ENCODE measurements at places on chromosomes 2 and 18.

GRCh38 chr2:222722327-222722946 lies 51.0 kb downstream of the MOGAT1 start:
- no peak for DNase-seq

DNA sequence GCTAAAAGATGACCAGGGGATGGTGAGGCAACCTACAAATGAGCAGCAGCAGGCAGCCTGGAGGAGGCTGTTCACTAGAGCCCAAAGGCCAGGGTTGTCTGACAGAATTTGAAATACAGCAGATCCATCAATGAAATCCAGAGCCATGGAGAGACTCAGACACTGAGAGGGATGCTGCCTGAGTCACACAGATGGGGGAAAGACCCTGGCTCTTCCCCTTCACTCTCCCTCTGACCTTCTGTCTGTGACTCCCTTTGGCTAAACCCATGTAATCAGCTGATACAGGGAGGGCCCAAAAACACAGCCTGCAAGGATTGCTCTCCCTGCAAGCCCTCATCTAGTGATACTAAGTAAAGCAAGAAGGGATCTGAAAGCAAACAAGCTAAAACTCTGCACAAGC lies 166.5 kb upstream of the SPOPL start:
- DNase-seq = no peak

DNA sequence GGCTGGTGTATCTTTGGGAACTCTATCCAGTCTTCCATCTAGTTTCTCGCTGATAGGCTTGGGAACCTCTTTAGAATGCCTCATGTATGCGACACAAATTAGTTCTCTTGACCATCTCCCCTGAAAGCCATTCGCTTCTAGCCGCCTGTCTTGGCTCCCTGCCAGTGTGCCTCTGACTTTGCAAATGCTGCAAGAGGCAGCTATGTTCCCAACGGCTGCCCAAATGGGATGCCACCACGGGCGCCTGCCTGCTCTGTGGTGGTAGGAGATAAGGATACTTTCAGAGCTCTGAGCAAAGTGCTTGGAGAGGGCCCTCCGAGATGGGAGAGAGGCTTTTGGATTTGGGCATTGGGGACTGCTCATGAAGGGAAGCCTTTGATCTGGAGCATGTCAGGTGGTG lies 77.7 kb upstream of the IGFBP5 start:
- no peak for DNase-seq

- DNase-seq = peak; percentile 34
These were observed 17.5 kb downstream of the GNLY start for GRCh38 chr2:85711578-85712060.

- DNase-seq = no peak
These were observed 55.4 kb upstream of the ACYP2 start for GRCh38 chr2:54059986-54060385.

GRCh38 chr18:13791181-13791580 lies 32.8 kb upstream of the MC5R start:
- no peak for DNase-seq

GRCh38 chr2:119253114-119253702 lies 29.6 kb downstream of the STEAP3 start:
- DNase-seq = no peak

DNA sequence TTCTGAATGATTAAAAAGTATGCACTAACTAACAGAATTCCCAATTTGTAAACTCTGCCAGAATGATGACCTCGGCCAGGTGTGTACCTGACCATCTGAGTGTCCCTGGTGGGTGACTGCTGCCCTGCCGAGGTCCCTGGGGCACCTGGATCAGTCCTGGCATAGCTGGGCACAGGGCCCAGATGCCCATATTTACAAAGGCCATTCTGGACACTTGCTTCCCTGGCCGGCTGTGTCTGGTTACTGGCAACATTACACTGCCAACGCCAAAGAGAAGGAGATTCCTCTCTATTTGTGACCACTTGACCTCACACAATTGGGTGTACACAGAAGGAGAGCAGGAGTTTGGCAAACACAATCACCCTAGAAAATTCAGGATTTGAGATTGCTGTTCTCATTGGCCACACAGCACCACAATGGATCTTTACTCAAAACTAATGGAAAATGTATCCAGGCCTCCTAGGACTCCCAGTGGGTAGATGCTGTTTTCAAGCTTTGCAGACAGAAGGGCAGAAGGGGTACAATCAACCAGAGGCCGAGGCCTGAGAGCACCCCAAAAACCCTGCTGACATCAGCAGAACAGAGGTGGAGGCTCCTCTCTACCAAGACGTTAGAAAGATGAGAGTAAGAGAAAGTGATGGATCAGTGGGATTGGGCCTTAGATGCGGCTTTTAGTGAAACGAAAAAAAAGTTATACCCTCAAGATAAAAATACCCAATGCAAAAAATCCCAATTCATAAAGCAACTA lies 58.3 kb upstream of the PXDN start:
- no peak for DNase-seq

GRCh38 chr18:7336623-7337022 lies 105.7 kb downstream of the LRRC30 start:
- DNase-seq = no peak

GRCh38 chr2:235669983-235670962 lies 176.4 kb downstream of the AGAP1 start:
- DNase-seq = no peak

- DNase-seq = no peak
These were observed 239.9 kb downstream of the DSEL start for GRCh38 chr18:67276638-67277037.

DNA sequence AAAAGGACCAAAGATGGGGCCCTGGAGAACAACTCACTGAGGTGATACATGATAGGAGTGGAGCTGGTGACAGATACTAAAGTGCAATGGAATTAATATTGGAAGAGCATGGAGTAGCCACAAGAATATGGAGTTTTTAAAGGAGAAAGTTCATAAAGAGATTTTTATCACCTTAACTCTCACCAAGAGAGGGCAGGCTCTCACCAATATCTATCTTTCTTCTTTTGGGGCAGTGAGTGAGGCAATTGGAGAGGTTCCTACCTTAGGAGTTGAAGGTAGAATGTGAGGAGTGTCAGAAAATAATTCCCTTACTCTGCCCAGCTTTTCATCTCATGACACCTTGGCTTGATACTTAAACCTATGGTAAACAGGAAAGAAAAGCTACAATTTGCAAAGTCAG lies 233.7 kb upstream of the CWC22 start:
- no peak for DNase-seq

- no peak for DNase-seq
These were observed 56.1 kb upstream of the TANK start for GRCh38 chr2:161104054-161104553.

DNA sequence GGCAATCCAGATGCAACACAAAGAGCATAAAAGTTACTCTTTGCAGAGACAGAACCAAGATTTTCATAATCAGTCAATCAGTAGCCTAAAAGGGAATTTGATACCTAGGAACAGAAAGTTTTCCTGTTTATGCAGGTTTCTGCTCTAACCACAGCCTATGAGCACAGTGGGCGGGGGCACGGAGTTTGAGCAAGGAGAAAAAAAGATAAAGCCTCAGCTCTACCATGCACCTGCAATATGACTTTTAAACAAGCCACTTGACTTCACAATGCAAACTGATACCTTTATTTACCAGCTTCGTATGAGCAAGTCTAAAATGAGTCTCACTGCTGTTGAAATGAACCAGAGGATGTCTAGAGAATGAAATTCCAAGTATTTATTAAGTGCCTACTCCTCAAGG lies 5.6 kb upstream of the LRATD1 start:
- no peak for DNase-seq

DNA sequence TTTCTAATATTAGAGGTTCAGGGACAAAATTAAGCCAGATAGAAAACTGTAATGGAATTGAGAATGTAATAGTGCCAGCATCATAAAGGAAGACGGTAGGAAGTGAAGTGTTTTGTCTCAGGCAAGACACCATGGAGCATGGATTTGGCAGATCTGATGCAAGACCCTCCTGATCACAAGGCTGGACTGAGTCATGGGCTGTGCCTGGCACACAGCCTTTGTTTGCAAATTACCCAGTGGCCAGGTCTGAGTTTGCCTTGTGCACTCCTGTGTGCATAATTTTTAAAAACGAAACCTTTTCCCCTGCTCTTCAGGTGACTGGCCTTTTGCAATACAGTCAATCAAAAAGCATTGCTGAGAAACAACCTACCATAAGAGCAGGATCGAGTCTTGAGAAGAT lies 2.0 kb upstream of the UPP2 start:
- DNase-seq = no peak

DNA sequence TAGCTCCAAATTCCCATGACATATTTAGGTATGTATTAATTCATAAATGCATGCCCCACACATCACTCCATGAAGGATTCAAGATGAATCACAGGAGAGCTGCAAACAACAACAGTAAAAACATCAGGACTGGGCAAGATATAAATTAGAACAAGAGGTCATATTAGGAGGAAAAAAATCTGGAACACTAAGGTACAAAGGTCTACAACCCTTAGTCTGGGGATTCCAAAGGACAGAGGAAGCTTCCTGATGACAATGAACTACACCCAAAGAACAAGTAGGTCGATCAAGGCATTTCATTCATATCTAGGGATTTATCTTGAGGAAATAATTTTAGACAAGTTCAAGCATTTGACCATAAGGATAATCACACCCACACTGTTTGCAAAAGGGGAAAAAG lies 14.5 kb downstream of the VPS4B start:
- DNase-seq = no peak

GRCh38 chr2:26238311-26238958 lies 6.0 kb downstream of the HADHA start:
- no peak for DNase-seq

- DNase-seq = no peak
These were observed 77.9 kb upstream of the GLS start for GRCh38 chr2:190802626-190803209.

DNA sequence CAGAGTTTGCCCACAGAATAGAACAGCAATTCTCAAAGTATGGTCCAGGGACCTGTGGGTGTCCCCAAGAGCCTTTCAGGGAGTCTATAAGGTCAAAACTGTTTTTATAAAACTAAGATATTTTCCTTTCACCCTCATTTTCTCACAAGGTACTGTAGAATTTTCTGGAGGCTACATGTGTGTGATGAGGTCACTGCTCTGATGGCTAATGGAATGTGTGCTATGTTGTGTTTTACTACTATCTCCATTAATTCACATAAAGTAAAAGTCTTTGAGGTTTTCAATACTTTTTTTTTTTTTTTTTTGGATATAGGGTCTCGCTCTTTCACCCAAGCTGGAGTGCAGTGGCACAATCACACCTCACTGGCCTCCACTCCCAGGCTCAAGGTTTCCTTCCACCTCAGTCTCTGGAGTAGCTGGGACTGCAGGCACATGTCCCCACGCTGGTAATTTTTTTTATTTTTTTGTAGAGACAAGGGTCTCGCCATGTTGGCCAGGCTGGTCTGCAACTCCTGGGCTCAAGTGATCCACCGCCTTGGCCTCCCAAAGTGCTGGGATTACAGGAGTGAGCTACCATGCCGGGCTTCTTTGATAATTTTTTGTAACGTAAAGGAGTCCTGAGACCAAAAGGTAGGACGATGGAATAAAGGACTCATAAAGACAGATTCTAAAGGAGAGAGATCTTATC lies 1.8 kb downstream of the TRABD2A start:
- DNase-seq = no peak

DNA sequence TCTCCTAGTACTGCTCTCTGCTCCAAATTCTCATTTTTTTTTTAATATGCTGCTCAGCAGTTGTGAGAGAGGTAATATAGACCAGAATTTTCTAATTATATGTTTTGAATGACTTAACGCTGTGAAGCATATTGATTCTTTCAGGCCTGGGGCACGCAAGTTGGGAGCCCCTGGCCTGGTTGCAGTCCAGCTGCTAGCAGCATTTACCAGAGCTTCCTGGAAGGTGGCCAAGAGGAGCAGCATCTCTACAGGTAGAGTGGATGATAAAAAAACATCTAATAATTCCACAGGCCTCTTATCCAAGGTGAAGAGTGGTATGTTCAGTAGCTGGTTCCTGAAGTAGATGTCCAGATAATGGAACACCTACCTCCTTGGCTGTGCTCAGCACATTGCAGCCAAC lies 7.3 kb upstream of the UGP2 start:
- no peak for DNase-seq

- no peak for DNase-seq
These were observed 12.6 kb upstream of the KCMF1 start for GRCh38 chr2:84958135-84959059.

GRCh38 chr2:54602736-54603322 lies 120.6 kb upstream of the EML6 start:
- DNase-seq = no peak

DNA sequence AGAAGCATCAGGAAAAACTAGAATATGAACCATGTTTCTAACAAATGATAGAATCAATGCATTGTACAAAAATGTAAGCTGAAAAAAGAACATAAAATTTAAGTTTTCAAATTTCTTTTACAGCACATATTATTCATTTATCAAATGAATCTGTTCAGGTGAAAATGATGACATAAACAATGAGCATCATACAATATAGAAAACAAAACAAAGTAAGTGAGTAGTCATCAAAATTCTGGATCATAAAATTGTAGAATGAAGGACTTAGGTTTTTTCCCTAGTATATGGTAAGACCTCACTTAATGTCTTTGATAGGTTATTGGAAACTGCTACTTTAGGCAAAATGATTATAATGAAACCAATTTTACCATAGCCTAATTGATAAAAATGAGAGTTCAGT lies 427.0 kb upstream of the KCNH7 start:
- no peak for DNase-seq

DNA sequence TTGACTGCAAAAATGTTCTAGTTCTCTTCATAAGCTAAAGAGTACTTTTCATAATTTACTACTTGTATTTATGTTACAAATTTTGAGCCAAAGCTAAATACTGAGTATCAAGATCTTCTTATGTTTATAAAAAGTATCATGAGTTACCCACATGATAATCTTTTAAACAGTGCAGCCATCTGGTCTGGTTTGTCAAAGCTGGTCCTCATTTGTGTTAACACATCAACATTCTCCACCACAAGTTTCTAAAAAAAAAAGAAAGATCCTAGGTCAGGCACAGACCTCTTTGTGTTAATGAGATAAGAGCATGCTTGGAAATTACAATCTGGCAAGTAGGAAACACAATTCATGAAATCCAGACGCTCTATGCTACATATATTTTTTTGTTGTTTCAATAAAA lies 75.5 kb upstream of the FRZB start:
- no peak for DNase-seq

DNA sequence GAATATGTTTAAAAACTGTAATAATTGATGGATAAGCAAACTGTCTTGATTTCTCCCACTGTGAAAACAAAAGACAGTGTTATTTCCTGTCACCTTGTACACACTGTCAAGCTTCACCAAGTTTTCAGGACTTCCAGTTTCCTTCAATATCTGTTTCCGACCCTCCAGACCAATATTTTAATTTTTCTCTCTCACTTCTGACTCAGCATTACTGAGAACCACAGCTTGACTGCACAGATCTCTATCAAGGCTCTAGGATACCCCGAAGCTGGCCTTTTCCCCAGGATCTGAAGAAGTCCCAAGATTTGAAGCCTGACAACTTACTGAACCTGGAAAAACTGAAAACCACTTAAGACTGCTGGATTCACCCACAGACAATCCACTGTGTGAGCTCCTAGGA lies 13.2 kb upstream of the SULT1C3 start:
- DNase-seq = no peak
